NCI-H526 treated with DMSO at 0.1 percent for 48 hours (cell line): ENCODE measurements at places on chromosomes 2 and 18.
A peak's percentile ranks its signal among the peaks of the same experiment; 100 is the strongest.

DNA sequence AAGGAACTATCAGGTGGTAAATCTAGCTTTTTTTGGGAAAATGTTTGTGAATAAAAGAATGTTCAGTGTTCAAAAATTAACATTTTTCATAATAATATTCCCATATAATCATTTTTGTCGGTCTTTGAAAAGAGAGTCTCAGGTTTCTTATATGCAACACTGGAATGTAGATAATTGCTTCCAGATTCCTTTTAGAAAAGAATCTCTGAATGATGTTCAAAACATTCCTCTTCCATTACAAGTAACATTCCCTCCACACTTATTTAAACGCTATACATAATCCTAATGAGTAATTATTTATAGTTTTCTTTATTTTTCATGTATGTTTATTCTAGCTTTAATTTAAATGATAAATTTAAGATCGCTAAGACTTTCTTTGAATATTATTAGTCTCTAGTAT is 7.0 kb downstream of the ZSWIM2 start:
- DNase-seq = no peak

DNA sequence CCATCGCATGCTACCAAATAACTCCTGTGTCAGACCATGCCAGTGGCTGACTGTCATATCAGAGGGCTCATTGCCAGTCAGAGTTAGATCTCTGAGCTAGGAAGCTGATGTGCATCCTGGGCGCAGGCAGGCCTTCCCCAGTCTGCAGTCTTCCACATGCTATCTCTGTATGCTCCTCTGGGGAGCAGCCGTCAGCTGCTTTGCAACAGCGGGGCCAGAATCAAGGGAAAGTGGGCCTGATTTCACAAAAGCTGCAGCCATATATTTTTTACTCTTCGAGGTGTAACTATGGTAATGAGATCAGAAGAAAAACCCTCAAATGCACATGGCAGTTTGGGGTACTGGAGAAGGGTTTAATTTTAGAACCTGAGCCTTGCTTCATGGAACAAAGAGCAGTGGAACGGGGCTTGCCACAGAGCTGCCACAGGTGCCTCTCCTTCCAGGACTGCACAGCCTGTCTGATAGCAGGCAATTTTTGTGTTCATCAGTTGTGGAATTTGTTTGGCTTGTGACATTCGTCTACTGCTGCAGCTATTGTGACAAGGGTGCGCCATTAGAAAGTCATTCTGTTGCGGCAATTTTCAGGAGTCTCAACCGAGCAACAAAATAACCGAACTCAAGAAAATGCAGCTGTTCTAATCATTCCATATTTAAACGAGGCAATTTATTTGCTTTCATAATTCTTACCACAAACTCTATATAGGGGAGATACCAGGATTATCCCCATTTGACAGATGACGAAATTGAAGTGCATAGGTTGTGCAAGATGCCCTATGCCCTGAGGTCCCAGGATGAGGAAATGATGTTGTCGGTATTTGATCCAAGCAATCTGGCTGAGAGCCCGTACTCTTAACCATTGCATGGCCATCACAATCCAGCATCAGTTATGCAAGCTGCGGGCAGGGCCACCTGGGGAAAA is 109.6 kb upstream of the CYRIA start:
- peak; percentile 100 for DNase-seq

- no peak for DNase-seq
Measured at GRCh38 chr2:119119076-119119785, 39.3 kb downstream of the C1QL2 start.

DNA sequence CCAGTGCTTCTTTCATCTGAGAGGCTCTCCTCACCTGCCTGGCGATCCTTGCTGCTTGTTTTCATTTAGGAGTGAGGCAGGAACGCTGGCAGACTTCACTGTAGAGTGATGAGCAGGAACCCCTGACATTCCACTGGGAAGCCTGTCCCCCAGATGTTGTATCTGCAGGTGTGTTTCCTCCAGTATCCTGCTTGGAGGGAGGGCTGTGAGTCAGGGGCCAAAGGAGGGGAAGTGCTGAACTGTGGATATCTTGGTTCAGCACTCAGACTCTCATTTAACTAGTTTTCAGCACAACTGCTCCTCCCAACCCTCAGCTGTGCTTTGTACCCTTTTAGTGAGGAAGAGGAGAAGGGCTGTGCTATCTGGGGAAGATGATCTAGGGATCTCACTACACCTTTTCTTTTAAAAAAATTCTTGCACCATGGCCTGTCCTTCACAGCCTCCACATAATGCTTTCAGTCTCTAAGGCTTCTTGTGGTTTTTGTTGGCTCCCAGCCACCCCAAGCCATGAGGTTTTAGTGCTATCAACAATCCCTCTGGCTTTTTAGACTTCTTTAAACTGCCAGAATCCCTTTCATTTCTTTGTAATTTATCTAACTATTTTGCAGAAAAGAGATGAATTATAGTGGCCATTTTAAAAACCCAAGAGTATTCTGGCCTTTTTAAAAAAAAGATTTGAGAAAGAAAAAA is 11.2 kb downstream of the ANKAR start:
- DNase-seq = no peak

DNA sequence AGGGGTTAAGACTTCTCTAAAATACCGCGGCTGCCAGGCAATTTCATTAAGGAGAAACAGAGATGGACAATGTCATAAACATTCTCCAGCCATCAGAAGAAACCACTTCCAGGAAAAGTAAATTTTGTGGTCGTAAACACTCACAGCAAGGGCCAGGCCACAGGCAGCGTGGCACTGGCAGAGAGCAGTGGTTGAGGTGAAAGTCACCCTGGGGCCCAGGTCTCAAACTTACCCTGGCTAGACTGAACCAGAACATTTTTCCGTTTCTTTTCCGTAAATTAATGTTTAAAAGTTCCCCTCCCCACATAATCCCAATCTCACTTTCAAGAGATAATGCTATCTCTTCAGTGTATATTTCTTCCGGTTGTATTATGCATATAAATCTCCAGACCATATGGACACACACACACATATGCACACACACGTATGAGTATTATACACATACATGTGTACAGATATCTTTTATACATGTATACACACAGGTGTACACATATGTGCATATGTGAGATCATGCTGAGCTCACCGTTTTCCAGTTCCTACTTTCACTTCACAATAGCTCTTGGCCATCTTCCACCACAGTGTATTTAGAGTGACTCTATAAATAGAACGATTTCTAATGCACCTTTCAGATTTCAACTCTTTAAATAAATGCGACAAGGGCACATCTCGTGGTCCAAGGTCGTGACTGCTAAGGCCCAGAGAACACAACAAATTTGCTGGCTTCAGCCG is 90.1 kb downstream of the MALT1 start:
- no peak for DNase-seq

DNA sequence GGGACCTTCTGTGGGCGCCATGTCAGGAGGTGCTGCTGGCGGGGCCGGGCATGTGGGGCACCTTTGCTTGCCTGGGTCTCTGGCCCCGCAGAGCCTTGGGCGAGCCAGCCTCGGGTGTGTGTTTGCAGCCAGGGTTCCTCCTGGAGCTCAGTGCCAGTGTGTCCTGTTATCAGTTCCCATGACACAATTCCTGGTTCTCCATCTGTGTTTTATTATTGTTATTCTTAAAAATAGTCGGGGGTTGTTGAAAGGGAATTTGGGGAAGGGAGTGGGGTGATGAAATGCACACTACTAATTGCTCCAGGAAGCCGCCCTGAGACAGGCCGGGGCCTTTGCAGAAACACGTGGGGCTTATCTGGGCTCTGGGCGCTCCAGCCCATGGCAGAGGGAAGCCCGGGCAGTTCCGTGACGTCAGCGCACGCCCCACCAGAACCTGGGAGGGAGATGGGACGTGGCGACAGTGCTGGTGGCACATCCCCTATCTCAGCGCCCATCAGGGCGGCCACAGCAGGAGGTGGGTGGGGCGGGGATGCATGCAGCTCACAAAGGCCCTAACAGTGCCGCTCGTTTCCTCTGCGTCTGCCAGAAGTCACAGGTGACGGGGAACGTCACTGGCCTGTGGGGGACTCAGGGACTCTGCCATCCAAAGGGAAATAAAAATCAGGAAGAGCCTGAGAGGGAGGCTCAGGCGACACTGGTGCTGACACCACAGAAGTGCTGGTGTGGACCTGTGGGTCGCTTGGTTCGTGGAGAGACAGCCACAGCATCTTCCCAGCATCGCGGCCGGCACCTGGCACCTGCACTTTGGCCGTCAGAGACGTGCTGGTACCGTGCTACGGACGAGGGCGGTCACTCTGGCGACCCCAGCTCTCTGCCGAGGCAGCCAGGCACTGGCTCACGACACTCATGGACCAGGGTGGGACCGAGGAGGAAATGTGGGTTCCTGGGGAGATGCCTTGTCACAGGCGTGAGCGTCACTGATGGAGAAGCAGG is 131.0 kb downstream of the NFATC1 start:
- DNase-seq = no peak

DNA sequence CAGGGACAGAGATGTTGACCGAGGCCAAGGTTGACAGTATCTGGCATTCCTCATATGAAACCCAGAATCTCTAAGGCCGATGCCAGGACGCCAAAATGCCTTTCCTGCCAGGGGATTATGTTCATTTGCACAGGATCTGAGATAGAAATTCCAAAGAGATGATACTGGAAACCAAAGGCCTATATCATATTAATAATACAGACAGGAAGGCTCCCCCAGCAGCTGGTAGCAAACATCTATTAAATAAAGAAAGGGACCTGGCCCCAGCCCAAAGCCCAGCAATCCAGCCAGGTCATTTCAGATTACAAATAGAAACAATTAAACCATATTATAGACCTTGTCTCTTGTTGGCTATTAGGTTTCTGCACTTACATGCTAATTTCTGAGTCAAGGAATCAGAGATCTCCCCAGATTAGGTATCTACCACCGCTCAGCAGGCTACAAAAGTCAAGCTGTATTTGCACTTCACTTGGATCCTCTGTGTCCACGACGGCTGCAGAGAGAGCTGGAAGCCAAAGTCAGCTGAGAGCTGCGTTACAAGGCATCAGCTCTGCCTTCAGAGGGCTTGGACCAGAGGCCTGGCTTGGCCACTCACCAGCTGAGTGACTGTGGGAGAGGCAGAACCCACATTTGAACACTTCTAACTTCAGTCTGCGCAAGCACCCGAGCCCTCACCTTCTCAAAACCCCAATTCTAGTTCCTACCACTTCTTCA is 269.3 kb upstream of the SIX2 start:
- DNase-seq = no peak

DNA sequence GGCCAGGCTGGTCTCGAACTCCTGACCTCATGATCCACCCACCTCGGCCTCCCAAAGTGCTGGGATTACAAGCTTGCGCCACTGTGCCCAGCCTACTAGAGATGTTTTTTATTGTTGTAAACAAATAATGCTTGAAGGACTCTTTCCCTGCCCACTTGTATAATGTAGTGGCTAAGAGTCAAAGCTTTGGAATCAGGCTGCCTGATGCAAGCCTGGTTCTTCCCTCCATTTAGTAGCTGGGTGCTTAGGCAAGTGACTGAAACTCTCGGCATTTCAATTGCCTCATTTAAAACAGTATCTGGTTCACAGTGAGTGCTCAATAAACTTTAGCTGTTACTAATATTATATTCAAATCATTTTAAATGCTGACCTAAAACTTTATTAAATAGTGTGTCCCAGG is 264.0 kb upstream of the FBXO11 start:
- no peak for DNase-seq
